ENCODE measurements at places on chromosomes 4 and X.

DNA sequence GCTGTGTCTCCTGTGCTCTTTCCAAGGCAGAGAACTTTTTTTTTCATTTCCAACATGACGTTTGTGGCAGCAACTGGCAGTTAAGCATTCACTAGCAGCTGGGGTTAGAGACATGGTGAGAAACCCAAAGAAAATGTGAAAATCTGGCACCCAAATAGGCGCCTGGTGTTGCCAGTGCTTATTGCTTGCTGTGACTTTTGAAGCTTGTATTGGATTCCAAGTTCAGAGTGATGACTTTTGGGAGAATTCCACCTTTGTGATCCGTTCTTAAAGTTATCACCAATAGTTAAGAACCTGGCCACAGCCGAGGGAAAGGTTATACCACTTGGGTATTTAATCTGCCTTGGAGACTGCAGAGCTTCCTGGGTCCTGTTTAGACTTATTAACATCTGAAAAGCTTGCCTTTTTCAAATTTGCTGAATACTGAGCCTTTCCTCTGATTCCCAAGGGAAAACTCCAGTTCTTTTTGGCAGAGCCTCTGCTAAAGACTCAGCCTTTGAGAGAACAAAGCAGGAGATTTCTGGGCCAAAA is 101.0 kb downstream of the OPHN1 start:
- no peak for DNase-seq

- no peak for DNase-seq
Observed at GRCh38 chr4:53935780-53936179, 128.6 kb downstream of the CHIC2 start.

GRCh38 chr4:169115897-169116254 is 105.8 kb upstream of the CBR4 start:
- DNase-seq, result no peak

- no peak for DNase-seq
Observed at GRCh38 chr4:189096717-189097116, 844.0 kb upstream of the FRG1 start.

- no peak for DNase-seq
Observed at GRCh38 chr4:25029479-25030276, 1.1 kb downstream of the LGI2 start.

- no peak for DNase-seq
Observed at GRCh38 chrX:45404206-45404605, 203.5 kb upstream of the DIPK2B start.

GRCh38 chr4:173537613-173538147 is 7.7 kb upstream of the HAND2 start:
- DNase-seq, result peak; percentile 81

- DNase-seq, result no peak
Observed at GRCh38 chr4:119337010-119337409, 15.1 kb upstream of the FABP2 start.

DNA sequence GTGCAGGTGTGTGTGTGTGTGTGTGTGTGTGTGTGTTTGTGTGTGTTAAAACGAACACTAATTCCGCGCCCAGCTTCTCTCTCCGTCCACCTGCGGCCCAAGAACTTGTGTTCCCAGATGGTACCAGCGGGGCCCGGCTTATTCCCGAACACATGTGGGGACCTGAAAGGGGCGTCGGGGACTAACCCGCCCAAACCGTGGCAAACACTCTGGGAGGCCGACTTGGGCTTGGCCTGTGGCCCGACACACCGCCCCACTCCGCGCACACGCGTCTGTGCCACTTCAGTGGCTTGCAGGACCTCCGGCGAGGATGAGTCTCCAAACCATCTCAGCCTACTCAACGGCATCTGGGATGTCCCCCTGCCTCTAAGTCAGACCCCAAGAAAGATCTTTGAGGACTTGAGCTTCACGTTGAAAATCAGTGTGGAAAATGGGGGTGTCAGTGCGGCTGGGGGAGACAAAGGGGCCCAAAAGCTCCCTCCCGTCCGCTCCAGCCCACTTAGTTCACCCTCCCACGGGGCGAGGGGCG is 790 bp upstream of the HHIP start:
- peak; percentile 80 for DNase-seq

DNA sequence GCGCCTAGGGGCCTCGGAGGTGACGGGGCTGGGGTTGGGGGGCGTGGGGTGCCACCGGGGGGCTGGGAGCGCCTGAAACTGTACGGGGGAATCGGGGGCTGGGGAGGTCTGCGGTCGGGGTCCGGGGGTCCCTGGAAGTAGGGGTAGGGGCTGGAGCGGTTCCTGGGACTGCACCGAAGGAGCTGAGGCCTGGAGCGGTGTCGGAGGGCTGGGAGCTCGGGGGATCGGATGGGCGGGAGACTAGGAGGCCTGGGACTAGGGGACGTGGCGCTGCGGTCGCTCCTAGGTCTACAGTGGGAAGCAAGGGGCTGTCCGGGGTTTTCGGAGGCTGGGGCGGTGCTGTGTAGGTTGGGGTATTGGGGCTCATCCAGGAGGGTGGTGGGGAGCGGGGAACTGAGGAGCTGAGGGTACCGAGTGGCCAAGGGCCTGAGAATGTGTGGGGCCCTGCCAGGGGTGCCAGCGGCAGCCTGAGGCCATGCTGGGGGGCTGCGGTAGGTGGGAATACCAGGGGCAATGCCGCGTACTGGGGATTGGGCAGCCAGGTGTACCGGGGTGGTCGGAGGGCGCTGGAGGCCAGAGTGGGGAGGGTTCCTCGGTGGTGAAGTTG is 562 bp downstream of the AKAP17A start:
- DNase-seq, result peak; percentile 82

DNA sequence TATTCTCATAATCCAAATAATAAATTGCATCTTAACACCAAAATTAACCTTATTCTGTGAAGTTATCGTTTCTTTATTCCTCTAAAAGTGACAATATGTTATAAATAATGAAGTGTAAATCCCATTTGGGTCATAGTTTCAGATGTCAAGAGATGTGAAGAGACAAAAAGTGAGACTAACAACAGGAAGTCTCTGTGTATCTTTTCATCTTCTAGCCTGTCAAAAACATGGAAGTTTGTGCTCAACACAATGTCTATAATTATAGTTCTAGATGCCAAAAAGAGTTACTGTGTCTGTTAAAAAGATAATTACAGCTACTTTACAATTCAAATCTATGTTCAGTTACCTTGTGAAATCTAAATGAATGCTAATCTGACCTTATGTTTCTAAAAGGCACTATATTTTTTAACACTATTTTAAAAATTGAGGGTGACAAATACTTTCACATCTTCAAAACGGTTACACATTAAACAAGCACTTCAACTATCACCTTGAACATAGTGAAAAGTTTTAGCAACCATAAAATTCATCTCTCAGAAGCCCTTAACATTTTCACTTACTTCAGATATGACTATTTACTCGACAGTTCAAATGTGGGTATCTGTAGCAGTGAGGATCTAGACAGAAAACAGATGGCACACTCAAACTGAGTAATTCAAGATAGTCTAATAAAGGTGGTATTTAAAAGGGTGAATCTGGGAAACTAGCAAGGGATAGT is 509.8 kb downstream of the ARAP2 start:
- DNase-seq, result no peak

DNA sequence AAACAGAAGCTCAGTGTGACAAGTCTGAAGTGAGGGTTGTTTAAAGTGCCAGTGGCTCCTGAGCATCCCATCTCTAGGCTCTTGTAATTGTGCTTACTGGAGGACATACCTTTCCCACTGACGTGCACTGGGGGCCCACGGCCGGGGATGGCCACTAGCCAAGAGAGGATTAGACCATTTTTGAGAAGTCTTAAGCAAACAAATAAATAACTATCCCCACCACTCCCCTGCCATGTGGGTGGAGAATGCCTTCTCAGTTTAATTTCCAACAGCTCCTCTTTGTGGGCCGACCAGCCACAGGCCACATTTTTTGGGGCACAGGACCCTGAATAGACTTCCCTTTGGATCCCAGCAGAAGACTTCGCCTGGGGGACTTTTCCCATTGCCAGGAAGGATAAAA is 125.0 kb upstream of the MSX1 start:
- DNase-seq, result no peak

- DNase-seq, result peak; percentile 79
Observed at GRCh38 chr4:126779436-126780166, 853.2 kb upstream of the INTU start.

- DNase-seq, result no peak
Observed at GRCh38 chrX:24426921-24427746, 38.0 kb upstream of the PDK3 start.

- no peak for DNase-seq
Observed at GRCh38 chrX:6983207-6983955, 164.1 kb upstream of the STS start.

- DNase-seq, result no peak
Observed at GRCh38 chrX:19643203-19643602, 127.9 kb upstream of the MAP3K15 start.

Measured in posterior vena cava (tissue), 2 donors.